Immature natural killer cell (primary cell): ENCODE measurements at places on chromosomes 7 and 10.

GRCh38 chr7:50119815-50120637, 27.0 kb upstream of the ZPBP start:
- no peak overlapping the region for H3K27ac ChIP-seq
- no peaks in the 10 kb centered on the region for H3K4me1 ChIP-seq
- no peaks in the 10 kb centered on the region for H3K36me3 ChIP-seq
- H3K4me3 ChIP-seq: no peak overlapping the region
- H3K27me3 ChIP-seq: peaks cover 15% of the 10 kb centered on the region

DNA sequence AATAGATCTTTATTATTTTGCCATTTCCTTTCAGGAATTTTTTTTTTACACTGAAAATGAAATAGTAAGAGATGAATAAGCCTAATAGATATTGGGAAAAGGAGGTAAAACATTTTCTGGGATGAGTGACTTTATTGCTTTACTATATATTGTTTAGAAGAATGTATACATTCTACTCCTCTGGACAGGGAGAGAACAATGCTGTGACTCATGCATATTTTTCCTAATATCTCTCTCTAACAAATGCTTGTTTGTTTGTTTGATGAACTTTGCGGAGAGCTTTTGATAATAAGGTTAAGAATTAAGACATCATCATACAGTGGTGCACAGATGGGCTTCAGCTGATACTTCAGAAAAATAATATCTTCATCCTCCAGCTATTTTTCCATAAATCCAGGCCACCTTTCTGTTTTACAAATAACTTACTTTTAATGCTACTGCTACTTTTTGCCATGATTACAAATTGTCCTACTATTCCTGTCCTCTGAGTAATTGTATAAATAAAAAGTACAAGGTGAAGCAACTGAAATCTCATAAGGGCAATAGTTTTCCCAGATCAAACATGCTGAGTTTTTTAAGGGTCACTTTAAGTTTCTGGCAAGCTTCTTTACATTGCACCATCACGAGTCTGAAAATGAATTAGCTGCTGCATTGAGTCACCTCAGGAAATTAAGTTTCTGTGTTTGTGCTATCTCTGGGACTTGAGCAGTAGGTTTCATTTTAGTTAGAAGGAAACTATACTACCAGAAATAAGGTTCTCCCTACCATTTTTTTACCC, 207.3 kb upstream of the POT1 start:
- no peak for DNase-seq
- no peaks in the 10 kb centered on the region for H3K4me1 ChIP-seq
- no peak overlapping the region for H3K27ac ChIP-seq
- H3K27me3 ChIP-seq: no peaks in the 10 kb centered on the region
- H3K4me3 ChIP-seq: no peak overlapping the region

GRCh38 chr7:94028768-94029167, 24.6 kb upstream of the BET1 start:
- H3K4me3 ChIP-seq: peak overlapping the region; percentile 22
- no peaks in the 10 kb centered on the region for H3K36me3 ChIP-seq
- H3K27me3 ChIP-seq: peaks cover 4% of the 10 kb centered on the region
- DNase-seq: no peak

DNA sequence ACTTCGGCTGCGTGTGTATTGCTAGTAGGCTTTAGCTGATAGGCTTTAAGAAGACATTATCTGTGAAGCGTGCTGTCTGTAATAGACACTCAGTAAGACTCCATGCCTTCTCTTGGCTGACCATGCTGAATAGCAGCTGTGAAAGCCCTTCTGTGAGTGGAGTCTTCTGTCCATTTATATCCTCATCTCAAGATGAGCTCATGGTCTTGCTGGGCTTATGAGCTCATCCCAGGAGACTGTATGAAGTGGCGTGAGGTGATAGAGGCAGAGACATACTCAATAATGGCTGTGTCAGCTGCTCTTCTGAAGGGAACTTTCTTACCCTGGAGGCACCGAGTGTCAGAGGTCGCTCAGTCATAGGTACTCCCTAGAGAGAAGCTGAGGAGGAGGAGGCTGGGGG, 111.5 kb downstream of the SH2D4B start:
- no peak for DNase-seq

DNA sequence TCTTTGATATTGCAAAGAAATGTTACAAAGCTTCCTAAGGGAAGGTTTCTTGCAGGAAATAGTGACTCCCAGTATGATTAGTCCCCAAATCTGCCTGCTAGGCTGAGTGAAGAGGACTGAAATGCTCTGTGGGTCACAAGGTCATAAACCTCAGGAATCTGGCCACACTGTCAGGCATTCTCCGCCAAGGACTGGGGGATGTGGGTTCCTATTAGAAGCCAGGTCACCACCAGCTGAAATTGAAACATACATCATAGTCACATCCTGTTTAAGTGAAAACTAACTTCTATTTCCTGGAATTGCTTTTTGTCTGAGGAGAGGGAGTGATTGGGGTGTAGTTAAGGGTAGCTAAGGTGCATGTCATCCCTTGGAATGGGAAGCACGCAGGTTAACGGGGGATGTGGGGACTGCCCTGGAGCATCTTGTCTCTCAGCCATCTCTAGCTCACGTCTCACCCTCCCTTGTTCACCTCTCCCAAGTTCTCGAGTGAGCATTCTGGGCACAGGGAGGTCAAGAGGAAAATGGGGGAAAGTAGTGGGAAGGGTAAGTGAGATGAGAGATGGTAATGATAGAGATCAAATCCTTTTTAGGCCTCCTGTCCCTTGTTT, 12.0 kb upstream of the GSAP start:
- DNase-seq: peak; percentile 67
- H3K36me3 ChIP-seq: no peaks in the 10 kb centered on the region

GRCh38 chr10:71776481-71776925, 3.2 kb upstream of the VSIR start:
- peaks cover 40% of the 10 kb centered on the region for H3K4me1 ChIP-seq
- no peak for DNase-seq

- no peak for DNase-seq
- no peaks in the 10 kb centered on the region for H3K27me3 ChIP-seq
- no peak overlapping the region for H3K4me3 ChIP-seq
- no peaks in the 10 kb centered on the region for H3K36me3 ChIP-seq
- H3K27ac ChIP-seq: no peak overlapping the region
Observed at GRCh38 chr7:69772718-69773436, 174.6 kb downstream of the AUTS2 start.

DNA sequence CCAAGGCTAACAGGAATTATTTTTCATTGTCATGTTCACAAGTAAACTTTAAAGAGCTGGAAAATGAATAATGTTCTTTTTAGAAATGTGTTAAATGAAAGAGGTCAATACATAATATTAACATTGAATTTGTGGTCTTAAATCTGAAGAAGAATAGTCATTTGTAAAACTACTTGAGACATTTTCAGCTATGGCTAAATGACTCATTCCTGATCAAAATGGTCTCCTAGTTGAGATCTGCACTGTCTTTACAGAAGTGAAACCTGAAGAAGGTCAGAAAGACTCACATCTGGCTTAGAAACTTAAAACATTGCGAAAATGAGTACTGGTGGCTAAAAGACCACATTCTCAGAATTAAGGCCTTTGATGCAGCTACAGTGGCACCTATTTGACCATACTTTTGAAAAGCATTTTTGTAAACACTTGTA, 5.9 kb downstream of the PIK3CG start:
- H3K27me3 ChIP-seq: no peaks in the 10 kb centered on the region
- no peak for DNase-seq
- H3K36me3 ChIP-seq: peaks cover 54% of the 10 kb centered on the region
- H3K4me3 ChIP-seq: peak overlapping the region; percentile 80

GRCh38 chr10:18737236-18737635, 78.0 kb downstream of the ARL5B start:
- H3K36me3 ChIP-seq: no peaks in the 10 kb centered on the region
- no peak overlapping the region for H3K27ac ChIP-seq
- H3K4me1 ChIP-seq: no peaks in the 10 kb centered on the region
- H3K27me3 ChIP-seq: no peaks in the 10 kb centered on the region
- DNase-seq: no peak
- no peak overlapping the region for H3K4me3 ChIP-seq

GRCh38 chr10:47035819-47036337, 124.7 kb downstream of the PTPN20 start:
- H3K4me3 ChIP-seq: no peak overlapping the region
- no peak overlapping the region for H3K27ac ChIP-seq
- no peaks in the 10 kb centered on the region for H3K36me3 ChIP-seq
- peaks cover 4% of the 10 kb centered on the region for H3K27me3 ChIP-seq

- H3K4me1 ChIP-seq: peaks cover 95% of the 10 kb centered on the region
- peak overlapping the region; percentile 32 for H3K27ac ChIP-seq
- DNase-seq: no peak
- peak overlapping the region; percentile 40 for H3K4me3 ChIP-seq
Observed at GRCh38 chr10:30442019-30442606, 8.1 kb downstream of the MAP3K8 start.

DNA sequence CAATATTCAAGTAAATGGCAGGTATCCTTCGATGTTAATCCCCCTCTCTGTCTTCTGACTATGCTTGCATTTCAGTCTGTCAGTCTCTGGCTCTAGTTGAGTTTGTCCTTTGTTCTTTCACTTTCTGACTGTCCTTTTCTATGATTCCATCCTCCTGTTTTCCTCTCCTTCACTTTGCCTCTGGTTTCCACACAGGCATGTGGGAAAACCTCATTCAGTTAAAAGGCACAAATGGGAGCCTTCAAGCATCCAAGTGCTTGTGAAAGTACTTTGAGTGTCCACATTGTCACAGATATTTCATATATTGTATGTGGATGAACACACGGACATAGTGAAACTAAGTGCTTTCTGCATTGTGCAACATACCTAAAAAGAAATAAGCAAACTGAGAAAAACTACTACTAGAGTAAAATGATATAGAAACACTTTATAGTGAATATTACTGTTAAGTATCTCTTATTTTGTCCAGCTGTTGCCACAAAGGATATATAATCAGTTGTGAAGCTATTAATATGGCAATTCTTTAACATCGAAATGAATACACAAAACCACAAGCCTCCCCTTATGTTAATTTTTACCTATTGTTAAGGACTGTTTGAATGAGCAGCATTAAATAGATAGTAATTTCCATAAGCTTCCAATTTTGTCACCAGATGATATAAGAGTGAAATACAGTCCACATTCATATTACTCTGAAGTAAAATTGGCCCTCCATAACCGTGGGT, 71.7 kb downstream of the NRBF2 start:
- peaks cover 19% of the 10 kb centered on the region for H3K4me1 ChIP-seq
- no peaks in the 10 kb centered on the region for H3K27me3 ChIP-seq
- peak overlapping the region; percentile 63 for H3K27ac ChIP-seq
- peaks cover 17% of the 10 kb centered on the region for H3K36me3 ChIP-seq
- no peak overlapping the region for H3K4me3 ChIP-seq
- no peak for DNase-seq

DNA sequence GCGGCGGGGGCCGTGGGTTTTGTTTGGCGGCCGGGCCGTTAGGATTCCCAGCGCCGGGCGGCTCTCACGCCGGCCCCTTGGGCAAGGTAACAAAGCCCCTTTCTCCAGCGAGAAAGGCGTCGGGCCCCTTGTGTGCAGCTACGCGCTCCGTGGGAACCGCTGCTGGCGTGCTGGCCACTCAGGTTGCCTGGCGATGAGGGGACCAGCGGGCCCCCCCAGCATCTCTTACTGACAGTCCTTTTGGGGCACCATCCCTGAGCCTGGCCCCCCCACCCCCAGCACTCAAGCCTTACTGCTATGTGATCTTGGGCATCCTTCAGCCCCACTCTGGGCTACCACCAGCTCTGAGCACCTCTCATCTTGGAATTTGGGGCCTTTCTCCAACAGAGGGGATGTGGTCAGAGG, 1.8 kb downstream of the LFNG start:
- H3K27me3 ChIP-seq: peaks cover 31% of the 10 kb centered on the region
- H3K4me3 ChIP-seq: peak overlapping the region; percentile 97
- peak overlapping the region; percentile 97 for H3K27ac ChIP-seq
- no peak for DNase-seq
- H3K4me1 ChIP-seq: peaks cover 37% of the 10 kb centered on the region
- H3K36me3 ChIP-seq: no peaks in the 10 kb centered on the region

DNA sequence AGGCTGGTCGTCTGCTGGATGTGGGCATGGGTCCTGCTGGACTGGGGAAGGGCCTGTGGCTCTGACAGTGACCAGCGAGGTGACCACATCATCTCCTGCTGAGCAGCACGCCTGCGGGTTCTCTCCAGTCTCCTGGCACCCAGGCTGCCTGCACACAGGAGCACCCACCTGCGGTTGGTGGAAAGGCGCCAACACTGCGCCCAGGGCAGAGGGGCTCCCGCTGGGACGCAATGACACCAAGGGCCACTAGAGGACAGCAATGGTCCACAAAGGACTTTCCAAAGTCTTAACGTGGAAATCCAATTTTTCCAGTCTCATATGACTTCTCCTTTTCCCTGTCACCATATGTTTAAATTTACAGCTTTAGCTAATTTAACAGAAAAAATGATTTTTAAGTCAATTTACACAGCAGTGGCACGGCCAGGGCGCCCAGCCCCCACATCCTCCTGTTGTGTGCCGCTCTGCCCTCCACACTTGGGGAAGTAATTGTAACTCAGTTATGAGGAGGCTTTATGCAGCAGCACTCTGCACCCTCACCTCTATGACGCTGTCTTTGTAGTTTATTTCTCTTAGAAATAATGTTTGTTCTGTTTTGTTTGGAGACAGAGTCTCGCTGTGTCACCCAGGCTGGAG, 38.1 kb downstream of the CFAP46 start:
- H3K4me3 ChIP-seq: no peak overlapping the region
- H3K36me3 ChIP-seq: no peaks in the 10 kb centered on the region
- no peak overlapping the region for H3K27ac ChIP-seq
- peaks cover 10% of the 10 kb centered on the region for H3K4me1 ChIP-seq
- no peaks in the 10 kb centered on the region for H3K27me3 ChIP-seq

DNA sequence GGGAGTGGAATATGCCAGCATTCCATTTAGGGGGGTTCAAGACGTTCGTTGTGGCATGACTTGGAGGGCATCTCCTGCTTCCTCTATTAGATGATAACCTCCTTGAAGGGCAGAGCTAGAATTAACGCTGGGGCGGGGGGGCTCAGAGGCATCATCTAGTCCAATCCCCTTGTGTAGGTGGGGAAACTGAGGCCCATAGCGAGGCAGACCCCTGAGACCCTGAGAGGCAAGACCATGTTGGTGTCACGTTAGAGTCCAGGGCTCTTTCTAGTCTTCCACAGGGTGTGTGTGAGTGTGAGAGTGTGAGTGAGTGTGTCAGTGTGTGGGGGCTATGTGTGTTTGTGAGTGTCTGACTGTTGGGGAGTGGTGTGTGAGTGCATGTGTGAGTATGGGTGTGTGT, 29.3 kb upstream of the NUB1 start:
- DNase-seq: no peak
- peaks cover 5% of the 10 kb centered on the region for H3K27me3 ChIP-seq
- H3K36me3 ChIP-seq: no peaks in the 10 kb centered on the region
- H3K4me1 ChIP-seq: peaks cover 6% of the 10 kb centered on the region

DNA sequence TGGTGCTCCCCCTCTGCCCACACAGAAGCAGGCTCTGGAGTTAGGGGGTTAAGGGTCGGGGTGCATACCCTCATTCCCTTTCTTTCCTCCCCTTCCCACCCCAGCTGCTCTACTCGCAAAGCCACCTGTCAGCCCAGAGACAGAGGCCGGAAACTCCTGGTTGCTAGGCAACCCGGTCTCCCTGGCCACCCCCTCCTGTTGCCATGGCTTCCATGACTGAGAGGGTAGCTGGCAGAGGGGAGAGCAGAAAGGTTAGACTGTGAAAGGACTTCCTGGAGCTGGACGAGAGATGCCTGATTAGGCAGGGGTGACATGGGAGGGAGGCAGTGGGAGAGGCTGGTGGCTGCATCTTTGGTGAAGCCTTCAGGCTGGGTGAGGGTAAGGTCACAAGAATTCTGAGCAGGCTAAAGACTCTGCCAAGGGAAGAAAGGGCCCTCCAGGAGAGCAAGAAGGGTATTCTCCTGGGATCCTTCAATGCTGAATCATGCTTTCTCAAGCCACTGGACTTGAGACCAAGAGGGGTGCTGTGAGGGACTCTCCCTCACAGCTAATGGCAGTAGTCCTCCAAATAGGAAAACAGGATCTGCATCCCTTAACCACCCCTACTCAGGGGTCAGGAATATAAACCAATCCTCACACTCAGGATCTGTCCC, 5.4 kb downstream of the PSD start:
- no peak overlapping the region for H3K4me3 ChIP-seq
- H3K36me3 ChIP-seq: peaks cover 2% of the 10 kb centered on the region
- H3K4me1 ChIP-seq: peaks cover 17% of the 10 kb centered on the region
